Left lobe of liver (tissue), 2 donors: ENCODE measurements at places on chromosomes 12 and 14.

- DNase-seq = no peak
These were observed 137.4 kb upstream of the RPL10L start for GRCh38 chr14:46788994-46789393.

GRCh38 chr12:20624718-20625117 lies 70.4 kb upstream of the SLCO1C1 start:
- DNase-seq = no peak

- DNase-seq = no peak
These were observed 8.9 kb downstream of the TGFB3 start for GRCh38 chr14:75972801-75973421.

DNA sequence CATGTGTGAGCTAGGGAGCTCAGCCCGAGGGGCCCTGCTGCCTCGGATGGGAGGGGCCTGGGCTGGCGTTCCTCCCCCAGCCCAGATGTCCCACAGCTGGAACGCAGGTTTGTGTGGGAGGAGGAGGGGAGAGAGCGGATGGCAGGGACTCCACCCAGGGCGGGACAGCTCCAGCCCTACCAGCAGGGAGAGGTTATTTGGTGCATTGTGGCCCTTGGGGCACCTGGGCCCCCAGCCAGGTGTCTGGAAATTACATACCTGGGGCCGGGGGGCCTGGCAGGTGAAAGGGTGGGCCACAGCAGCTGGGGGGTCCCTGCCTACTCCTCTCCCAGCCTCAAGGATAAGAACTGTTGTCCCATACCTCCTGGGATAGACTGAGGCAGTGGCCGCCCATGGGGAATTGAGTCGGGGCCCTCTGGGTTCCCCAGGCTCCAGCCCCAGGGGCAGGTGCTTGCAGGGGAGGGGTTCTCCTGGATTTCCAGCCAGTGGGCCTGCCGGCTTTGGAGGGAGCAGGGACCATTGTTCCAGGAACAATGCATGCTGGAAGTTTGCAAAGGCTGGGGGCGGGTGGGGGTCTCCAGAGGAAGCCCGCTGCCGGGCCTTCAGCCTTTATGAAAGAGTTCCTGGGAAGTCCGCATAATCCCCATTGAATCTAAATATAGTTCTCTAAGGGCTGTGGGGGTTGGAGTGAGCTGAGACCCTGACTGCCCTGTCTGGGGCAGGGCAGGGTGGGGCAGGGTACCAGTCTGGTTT lies 1.2 kb downstream of the KIF26A start:
- no peak for DNase-seq

- no peak for DNase-seq
These were observed 250.6 kb downstream of the AEBP2 start for GRCh38 chr12:19689801-19690472.

GRCh38 chr14:71380271-71380670 lies 473.0 kb downstream of the PCNX1 start:
- no peak for DNase-seq

DNA sequence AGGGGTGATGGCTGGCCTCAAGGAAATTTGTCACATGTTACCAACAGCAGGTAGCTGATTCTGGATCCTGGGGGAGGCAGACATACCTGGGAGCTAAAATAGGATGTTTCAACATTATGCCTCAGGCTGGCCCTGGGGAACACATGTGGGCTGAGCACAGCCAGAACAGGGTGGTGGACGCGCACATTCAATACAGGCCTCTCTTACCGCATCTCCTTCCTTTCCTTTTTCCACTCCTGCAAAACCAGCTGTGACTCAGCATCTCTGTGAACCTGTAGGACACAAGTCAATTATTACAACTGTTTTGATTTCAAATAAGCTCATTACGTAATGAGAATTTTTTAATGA lies 61.0 kb downstream of the NT5DC3 start:
- no peak for DNase-seq

- DNase-seq = no peak
These were observed 88.6 kb downstream of the VCPKMT start for GRCh38 chr14:50027816-50028215.

DNA sequence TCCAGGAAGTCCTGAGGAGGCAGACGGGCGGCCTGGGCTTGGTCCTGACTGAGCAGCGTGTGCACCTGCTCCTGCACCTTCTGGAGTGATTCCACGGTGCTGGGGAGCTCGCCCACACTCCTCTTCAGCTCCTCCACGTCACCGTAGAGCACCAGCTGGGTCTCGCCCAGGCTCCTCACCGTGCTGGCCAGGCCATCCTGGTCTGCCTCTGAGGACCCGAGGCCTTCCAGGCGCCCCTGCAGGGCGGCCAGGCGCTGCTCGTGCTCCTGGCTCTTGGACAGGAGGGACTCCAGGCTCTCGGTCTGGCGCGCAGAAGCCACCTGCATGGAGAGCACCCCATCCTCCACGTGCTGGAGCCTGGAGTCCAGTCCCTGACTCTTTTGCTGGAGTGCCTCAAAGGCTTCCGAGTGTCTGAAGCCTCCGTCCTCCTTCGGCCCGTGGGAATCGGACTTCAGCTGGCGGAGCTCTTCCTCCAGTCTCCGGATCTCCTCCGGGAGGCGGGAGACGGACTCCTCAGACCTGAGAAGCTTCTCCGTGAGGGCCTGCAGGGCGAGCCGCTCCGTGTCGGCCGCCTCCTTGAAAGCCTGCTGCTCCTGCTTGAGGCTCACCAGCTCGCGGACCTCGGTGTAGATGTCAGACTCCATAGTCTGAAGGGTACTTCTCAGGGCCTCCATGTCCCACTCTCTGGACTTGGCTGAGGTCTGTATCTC lies 8.4 kb downstream of the CKAP4 start:
- DNase-seq = peak; percentile 37

GRCh38 chr12:69284131-69284530 lies 44.8 kb downstream of the CPSF6 start:
- DNase-seq = peak; percentile 81

GRCh38 chr14:48771717-48772116 lies 814.5 kb downstream of the RPS29 start:
- no peak for DNase-seq

GRCh38 chr14:105091517-105092170 lies 26.4 kb upstream of the GPR132 start:
- peak; percentile 97 for DNase-seq

GRCh38 chr12:47822863-47823262 lies 3.2 kb upstream of the HDAC7 start:
- DNase-seq = no peak

GRCh38 chr14:20848316-20848954 lies 42.8 kb upstream of the RNASE3 start:
- DNase-seq = no peak

DNA sequence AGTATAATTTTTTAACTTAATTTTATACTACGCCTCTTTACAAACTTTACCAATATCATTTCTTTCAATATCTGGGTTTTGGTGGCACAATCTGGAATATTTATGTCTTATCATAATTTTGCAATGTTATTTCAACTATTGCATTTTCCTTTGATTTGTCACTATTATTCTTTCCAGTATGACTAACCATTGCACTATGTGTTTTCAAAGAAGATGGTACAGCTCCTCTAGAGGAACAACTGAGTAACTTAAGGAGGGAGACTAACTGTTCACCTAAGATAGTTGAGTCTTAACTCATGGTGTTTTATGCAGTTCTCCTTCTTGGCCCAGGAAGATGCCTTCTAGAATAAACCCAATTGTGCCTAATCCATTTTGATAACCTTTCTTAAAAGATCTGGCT lies 60.5 kb upstream of the KIF21A start:
- DNase-seq = no peak

GRCh38 chr12:121224591-121224990 lies 14.7 kb downstream of the P2RX4 start:
- DNase-seq = no peak

DNA sequence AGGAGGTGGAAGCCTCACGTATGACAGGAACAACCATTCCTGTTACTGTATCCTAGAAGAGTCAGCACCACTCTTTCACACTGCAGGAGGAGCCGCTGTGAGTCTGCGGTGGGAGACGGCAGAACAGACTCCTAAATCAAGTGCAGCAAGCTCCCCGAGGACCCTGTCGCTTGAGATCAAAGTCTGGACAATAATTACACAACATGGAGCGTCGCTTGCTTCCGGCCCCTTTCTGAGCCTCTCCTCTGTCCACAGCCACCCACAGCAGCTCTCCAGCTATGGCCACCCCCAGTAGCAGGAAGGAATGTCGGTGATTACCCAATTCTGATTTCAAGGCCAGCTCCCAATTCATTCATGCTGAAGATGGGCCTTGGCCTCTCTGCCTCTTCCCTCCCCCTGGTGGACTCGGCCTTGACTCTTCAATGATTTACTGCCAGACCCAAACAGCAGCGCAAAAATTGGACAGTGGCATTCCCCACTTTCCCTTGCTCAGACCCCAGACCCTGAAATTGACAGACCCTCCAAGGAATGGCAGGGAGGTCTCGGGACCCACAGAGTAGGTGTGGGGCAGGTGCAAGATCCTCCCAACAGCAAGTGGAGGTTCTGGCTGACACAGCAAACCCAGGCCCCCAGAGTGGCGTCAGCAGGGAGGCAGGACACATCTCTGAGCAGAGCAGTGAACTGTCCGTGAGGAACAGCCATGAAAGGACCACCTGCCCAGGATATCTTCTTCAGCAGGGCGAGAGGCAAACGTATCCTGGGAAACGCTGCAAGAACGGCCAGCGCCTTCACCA lies 272.7 kb upstream of the DIO3 start:
- no peak for DNase-seq

DNA sequence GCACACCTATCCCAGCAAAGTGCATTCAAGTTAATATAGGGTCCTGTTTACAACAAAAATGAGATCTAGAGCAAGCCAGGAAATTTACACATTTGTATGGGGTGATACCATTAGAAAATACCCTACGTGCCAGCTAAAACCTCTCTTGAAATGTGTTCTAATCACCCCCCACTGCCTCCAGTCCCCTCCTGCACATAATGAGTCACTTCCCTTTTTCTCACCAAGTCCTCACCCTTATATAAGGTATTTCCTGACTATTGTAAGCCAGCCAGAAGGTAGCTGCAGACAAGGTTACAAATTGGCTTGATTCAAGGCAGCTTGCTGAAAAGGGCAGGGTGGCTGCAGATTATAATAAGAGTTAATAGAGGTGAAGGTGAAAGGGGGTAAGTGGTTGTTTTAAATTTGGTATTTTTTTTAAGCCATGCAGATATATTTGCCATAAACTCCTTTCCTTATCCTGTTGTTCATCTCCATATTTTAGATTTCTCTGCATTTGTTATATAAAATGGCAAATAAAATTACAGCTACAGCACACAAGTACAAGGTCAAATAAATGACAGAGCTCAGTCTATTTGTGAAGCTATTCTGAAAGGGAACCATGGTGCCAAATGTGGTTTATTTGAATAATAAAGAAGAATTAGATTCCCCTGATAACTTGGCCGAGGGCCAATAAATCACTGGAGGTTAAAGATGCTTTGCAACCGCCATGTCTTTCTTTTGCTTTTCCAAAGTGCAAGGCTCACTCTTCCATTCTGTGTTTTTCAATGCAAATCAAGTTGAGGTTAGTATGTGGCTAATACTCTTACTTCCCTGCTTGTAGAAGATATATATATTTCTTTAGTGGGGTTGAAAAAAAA lies 385.9 kb downstream of the EGLN3 start:
- DNase-seq = no peak

GRCh38 chr12:125128439-125129178 lies 63.4 kb downstream of the AACS start:
- DNase-seq = no peak

- DNase-seq = no peak
These were observed 6.6 kb downstream of the E2F7 start for GRCh38 chr12:77058740-77059139.

DNA sequence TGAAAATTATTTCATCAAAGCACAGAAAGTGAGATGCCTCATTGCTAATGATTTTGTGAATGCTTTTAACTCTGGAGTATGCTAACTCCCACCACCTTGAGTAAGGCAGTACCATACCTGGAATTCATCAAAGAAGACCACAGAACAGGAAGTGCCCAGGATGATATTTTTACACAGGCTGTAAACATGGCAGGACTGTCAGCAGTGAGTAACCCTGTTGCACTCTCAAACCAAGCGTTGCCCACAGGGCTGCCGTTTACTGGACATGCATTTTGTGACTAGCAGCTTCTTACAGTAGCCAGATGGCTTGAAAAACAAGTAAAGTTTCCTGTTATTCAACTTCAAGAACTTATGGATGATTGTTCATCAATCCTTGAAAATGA lies 42.4 kb downstream of the RALGAPA1 start:
- no peak for DNase-seq
